Hypothalamus (tissue), 51 donors: ENCODE measurements at places on chromosomes 2 and 18.

GRCh38 chr18:55152801-55153200 lies 193.5 kb upstream of the CCDC68 start:
- DNase-seq = no peak

- no peak for DNase-seq
Observed at GRCh38 chr18:35564795-35565453, 16.6 kb upstream of the GALNT1 start.

GRCh38 chr2:102072741-102073140 lies 69.8 kb upstream of the IL1R1 start:
- no peak for DNase-seq

GRCh38 chr2:240705204-240705791 lies 13.6 kb downstream of the AQP12A start:
- no peak for DNase-seq

DNA sequence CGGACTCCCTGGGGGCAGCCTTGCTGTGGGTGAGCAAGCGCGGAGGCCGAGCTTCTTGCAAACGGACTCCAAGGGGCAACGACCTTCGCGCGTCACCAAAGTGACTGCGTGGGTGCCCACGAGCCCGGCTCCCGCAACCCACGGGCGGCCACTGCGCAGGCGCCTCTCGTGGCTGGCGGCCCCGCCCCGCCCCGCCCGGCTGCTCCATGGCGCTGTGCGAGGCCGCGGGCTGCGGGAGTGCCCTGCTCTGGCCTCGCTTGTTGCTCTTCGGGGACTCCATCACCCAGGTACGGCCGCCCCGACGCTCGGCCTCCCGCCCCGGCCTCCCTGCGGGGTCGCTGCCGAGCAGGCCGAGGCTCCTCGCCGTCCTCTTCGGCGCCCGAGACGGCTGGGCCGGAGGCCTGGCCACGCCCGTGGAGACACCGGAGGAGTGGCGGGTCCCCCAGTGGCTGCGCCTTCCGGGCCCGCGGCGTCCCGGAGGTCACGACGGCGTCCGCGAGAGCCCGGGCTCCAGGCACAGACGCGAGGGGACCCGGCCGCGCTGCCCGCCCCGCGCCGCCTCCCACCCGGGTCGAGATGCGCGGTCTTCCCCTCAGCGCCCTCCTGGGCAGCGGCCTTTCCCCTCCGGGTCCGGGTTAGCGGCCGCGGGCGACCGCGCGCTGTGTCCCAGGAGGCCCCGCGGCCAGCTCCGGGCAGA lies at the start of gene IAH1:
Gene IAH1 (plus strand): TSS at position 191 of the 697 bp plus-strand sequence. CDS start 16 bp downstream, at position 207.
- DNase-seq = peak; percentile 69

DNA sequence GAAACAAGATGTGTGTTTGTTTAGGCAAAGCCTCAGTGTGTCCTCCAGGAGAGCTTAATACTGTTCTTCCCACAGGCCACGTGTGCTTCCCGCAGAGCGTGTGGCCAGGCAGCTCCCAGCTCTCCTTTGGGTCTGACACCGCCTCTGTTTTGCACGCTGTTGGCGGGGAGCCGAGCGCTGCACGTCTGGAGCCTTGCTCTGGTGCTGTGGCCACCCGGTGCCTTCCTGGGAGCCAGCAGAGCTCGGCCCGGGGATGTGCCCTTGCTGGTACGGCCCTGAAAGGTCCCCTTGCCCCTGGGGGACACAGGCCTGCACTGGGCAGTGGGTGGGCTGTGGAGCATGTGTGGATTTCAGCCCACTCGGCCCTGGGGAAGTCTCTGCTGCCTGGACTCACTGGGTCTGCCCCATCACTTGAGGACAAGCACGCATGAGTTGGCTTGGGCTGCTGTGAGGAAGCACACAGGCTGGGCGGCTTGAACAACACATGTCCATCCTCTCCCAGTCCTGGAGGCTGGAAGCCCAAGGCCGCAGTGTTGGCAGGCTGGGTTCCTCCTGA lies 160.7 kb upstream of the HDAC4 start:
- DNase-seq = no peak

- DNase-seq = no peak
Observed at GRCh38 chr2:150598383-150598782, 110.9 kb upstream of the RND3 start.

DNA sequence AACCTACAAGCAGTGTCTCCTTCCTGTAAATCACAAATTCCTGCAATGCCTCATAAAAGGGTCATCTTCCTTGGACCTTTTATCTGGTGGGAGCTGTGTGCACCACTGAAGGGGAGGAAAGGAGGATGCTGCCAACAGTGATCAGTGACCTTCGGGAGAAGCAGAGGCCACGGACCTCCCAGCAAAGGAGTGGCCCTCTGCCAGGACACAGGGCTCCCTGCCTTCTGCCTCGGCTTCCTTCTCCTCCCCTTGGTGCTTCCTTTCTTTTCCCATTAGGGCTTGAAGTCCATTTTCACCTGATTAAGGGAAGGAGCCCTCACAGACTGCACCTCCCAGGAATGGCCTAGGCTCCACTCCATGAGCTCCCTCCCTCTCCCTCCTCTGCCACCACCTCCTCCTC lies 85.3 kb upstream of the ITGA6 start:
- no peak for DNase-seq

- no peak for DNase-seq
Observed at GRCh38 chr18:57743008-57743407, 60.1 kb downstream of the ATP8B1 start.

DNA sequence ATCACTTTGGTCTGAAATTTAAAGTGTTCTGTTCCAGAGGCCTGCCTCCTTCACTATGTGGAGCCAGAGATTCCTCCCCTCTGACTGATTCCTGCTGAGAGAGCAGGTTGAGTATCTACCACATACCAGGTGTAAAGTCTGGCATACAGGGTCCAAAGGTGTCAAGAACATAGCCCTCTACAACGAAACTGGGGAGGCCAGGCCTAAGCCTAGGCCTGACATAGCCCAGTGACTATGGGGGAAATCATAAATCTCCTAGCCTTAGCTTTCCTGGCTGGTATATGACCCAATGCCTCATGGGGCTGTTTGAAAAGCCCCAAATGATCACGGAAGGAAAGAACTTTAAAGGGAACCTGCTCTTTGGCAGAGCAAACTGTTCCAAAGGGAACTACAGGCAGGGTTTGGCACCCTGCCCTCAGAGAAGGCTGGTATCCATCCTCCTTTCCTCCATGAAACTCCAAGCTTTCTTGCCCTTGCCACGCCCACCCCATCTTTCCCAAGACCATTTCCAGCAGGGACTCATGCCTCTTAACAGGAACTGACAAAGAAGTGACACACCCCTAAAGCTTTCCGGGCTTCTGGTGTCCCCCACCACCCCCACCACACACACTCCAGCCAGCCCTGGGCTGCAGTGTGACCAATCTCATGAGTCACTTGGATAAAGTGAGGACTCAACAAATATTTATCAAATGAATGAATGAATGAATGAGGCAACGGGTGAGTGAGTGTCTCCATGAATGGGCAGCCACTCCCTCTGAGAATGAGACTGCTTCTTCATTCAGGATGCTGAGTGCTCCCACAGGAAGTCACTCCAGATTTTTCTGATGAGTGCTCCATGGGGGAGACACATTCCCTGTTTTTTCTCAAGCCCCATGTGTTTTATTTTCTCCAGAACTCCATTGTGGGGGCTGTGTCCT lies 114.5 kb upstream of the STPG4 start:
- DNase-seq = no peak

GRCh38 chr2:190572246-190572645 lies 37.7 kb upstream of the NEMP2 start:
- DNase-seq = no peak

- no peak for DNase-seq
Observed at GRCh38 chr2:133334923-133335322, 233.3 kb downstream of the NCKAP5 start.

DNA sequence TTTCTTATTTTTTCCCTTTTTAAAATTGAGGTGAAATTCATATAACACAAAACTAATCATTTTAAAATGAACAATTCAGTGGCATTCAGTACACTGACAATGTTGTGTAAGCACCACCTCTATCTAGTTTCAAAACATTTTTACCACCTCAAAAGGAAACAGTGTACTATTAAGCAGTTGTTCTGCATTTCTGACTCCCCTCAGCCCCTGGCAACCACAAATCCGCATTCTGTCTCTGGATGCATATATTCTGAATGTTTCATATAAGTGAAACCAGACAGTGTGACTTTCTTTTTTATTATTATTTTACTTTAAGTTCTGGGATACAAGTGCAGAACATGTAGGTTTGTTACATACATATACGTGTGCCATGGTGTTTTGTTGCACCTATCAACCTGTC lies 19.2 kb upstream of the TANK start:
- no peak for DNase-seq

DNA sequence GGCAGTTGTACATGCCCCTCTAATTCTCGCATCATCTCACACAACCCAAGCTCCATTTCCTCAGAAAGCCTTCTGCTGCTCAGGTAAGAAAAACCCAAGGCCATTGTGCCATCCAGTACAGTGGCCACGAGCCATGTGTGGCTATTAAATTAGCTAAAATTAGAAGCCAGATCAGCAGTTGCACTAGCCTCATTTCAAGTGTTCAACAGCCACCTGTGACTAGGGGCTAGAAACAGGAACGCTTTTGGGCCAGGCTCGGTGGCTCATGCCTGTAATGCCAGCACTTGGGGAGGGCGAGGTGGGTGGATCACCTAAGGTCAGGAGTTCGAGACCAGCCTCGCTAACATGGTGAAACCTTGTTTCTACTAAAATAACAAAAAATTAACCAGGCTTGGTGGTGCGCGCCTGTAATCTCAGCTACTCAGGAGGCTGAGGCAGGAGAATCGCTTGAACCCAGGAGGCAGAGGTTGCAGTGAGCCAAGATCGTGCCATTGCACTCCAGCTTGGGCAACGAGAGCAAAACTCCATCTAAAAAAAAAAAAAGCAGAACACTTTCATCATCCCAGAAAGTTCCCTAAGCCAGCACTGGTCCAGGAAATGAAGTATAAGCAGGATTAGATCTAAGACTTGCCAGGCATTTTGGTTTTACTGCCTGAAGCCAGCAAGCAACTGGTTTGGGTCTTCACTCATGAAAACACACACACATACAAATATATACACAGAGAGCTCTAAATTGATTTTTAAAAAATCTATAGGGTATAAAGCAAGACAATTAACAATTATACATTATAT lies 35.7 kb downstream of the ATP8B1 start:
- no peak for DNase-seq

GRCh38 chr2:124882423-124882822 lies 857.3 kb downstream of the CNTNAP5 start:
- no peak for DNase-seq

DNA sequence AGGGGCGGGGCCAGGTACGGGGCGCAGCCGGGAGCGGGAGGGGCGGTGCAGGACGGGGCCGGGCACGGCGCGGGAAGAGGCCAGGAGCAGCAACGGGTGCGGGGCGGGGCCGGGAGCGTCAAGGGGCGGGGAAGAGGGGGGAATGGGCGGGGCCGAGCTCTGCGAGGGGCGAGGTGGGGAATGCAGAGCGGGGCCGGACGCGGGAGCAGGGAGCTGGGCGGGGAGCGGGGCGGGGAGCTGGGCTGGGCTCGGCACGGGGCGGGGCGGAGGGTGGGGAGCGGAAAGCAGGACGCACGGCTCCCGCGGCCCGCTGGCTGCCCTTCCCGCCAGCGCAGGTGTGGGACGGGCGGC lies at the start of gene IMPA2:
Gene IMPA2 (plus strand): TSS at position 316 of the 351 bp plus-strand sequence. CDS start 163 bp downstream, outside the sequence.
- peak; percentile 83 for DNase-seq

GRCh38 chr2:219871351-219871750 lies 243.9 kb downstream of the SLC4A3 start:
- DNase-seq = no peak

DNA sequence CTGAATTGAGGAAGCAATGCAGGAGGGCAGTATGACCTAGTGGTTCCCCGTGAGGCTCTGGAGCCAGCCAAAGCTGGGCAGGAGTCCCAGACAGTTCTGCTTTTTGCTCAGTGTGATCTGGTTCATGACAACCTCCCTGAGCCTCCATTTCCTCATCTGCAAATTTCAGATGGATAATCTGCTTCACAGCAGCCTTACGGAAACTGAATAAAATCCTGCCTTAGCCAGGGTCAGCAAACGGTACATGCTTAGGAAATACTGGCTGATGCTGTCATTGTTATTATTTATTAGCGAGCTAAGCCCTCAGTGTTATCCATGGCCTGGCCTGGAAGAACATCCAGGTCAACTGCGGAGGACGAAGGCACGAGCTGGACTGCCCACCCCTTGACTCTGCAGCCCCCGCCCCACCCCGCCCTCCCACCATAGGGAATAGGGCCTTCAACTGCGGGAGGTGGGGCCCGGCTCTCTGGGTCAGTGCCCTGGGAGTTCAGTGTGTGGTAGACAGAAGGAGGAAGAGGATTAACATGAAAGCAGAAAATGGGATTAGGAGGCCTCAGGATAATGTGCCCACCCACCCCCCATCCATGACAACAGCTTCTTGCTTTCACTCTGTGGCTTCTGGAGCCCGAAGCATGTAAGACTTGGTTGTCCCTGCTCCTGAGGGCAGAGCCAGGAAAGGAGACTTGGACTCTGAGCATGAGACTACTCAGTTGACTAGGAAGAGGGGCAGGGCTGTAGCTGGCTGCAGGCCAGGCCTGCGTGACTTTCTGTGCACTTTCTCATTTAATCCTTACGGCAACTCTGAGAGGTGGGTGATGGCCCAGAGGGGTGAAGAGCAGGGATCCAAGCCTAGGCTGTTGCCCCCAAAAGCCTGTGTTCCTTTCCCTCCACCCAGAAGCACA lies 13.1 kb downstream of the PKDCC start:
- DNase-seq = no peak
